ENCODE measurements at places on chromosomes 6 and 20.

DNA sequence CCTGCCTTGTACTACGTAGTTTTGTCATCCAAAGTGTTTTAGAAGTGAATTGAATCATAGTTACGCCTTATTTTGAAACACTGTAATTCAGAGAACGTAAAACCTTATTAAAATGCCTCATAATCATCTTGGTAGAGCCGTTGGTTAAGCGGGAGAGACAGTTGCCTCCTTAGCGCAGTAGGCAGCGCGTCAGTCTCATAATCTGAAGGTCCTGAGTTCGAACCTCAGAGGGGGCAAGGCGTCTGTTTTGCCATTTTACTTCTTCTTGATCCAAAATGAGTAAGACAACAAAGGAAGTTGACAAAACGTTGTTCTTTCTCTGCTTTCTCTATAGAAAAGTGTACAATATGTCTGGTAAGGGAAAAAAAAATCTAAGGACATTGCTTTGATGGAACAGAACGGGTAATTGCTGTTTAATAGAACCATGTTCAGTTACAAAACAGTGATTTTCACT lies 20.7 kb upstream of the TRIM27 start:
- peak; percentile 82 for DNase-seq

GRCh38 chr20:15327123-15327522 lies 989.7 kb upstream of the FLRT3 start:
- no peak for DNase-seq

GRCh38 chr6:138914701-138915100 lies 73.4 kb downstream of the REPS1 start:
- no peak for DNase-seq

GRCh38 chr6:21856456-21856825 lies 262.9 kb downstream of the SOX4 start:
- DNase-seq = no peak

DNA sequence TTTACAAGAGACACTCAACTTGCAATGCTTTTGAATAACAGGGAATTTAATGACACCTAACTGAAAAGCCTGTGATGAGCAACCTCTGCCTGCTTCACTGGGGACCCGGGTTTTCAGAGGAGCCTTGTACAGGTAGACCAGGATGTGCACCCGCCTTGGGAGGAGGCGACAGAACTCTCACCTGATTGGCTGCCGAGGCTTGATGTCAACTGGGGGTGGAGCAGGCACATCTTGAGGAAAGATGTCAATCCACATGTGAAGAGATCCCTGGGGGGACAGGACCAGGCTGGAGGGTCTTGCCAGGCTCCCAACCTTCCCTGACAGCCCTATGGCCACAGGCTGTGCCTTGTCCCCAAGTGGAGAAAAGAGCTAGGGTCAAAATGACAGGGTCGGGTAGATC lies 19.8 kb downstream of the ERGIC3 start:
- no peak for DNase-seq

DNA sequence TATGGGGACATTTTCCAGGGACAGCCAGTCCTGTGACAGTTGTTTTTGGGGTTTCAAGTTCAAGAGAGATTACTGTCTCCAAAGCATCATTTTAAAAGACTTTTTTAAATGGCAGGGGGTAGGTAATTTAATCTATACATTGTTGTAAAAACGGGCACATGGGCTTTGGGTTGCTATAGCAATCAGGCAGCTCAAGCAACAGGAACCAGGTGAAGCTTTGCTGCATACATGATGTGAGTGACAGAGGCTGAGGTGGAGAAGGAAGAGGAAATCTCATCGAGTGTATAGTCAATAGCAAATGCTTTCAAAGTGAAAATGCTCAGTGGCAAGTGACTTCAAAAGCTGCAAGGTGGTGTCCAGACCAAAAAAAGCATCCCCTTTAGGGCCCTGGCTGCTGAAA lies 277.4 kb upstream of the JAG1 start:
- no peak for DNase-seq
